ENCODE measurements at places on chromosomes 5 and 9. TPM values are rescaled to one million over a fixed set of nuclear protein-coding genes. Genes with fewer than 3 reads are reported as not detected.

Gene LCN2
- total RNA-seq, result 1.8 TPM

Gene SPAAR
- 0.39 TPM for total RNA-seq

Gene PARP8
- total RNA-seq, result 4.3 TPM

Gene GRIA1
- 0.65 TPM for total RNA-seq

Gene IFNK
- total RNA-seq, result not detected

Gene ORM2
- total RNA-seq, result not detected

Gene SLC25A2
- total RNA-seq, result not detected

Gene IRGM
- not detected for total RNA-seq

Gene CYSTM1
- total RNA-seq, result 6.0 TPM

Gene ADGRD2
- not detected for total RNA-seq

Gene GAS1
- total RNA-seq, result 8.5 TPM

Gene FNIP1
- total RNA-seq, result 19.1 TPM

Gene ENC1
- total RNA-seq, result 49.5 TPM

Data from epithelial cell of alveolus of lung (primary cell).